Activated CD4-positive, alpha-beta T cell treated with anti-CD3 and anti-CD28 coated beads, Interleukin-2, Interleukin-6, amounts not matched to agents 100 ng/mL and 50 ng/mL, durations not matched to agents 16 hours and 8 hours (primary cell): ENCODE measurements at places on chromosomes 1 and 21.

DNA sequence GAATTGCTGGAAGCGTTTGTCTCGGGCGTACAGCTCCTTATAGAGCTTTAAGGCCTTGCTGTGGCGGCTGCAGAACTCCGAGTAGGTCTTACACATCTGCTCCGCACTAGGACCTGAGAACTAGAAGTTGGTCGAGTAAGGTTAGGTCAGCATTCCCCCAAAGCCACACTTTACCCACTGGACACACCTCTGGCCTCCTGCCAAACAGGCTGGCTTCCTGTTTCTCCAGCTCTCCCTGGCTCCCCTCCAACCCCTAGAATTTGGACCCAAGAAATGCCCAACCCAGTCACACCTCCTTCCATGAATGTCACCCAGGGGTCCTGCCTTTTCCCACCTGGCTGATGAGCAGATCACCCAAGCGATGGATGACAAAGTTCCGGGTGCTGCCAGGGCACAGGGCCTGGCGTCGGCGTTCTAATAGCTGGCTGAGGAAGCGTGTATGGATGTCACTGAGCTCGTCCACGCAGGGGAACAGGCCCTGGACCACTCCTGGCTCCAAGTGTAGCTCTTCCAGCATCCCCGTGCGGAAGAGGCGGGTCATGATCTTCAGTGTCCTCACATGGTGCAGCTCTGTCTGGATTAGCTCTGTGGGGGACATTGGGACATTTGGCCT lies 15.6 kb downstream of the ARHGEF2 start:
- DNase-seq, result no peak

- peak; percentile 20 for DNase-seq
Measured at GRCh38 chr1:7808253-7808844, 24.3 kb downstream of the PER3 start.

- peak; percentile 66 for DNase-seq
Measured at GRCh38 chr1:234602334-234603220, 7.4 kb downstream of the IRF2BP2 start.

- DNase-seq, result no peak
Measured at GRCh38 chr1:85606414-85606800, 25.8 kb downstream of the CCN1 start.

- DNase-seq, result no peak
Measured at GRCh38 chr1:41518471-41518870, 34.0 kb upstream of the EDN2 start.

GRCh38 chr1:185860859-185861258 lies 126.7 kb downstream of the HMCN1 start:
- DNase-seq, result no peak

DNA sequence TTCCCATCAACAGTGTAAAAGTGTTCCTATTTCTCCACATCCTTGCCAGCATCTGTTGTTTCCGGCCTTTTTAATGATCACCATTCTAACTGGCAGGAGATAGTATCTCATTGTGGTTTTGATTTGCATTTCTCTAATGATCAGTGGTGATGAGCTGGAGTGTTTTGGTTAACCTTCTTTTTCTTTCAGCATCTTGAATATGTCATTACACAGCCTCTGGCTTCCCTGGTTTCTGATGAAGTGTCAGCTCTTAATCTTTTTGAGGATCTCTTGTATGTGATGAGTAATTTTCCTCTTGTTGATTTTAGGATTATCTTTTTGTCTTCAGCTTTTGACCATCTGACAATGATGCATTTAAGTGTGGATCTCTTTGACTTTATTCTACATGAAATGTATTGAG lies 133.2 kb upstream of the GRIK3 start:
- DNase-seq, result no peak

DNA sequence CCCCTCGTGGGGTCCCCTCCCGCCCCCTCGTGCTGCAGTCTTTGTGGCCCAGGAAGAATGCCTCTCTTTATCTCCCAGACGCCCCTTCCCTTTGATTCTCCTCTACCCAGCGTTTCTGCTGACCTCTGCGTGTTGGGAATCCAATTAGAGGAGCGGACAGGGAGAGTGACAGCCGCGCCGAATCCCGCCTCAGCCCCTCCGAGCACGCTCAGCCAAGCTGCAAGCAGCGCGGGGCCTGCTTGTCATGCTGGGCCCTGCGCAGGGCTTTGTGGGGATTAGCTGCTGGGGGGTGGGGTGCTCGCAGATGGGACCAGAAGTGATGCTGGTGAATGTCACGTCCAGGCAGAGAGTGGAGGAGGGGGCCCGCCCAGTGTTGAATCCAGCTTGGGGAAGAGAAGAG lies 91.1 kb downstream of the EPHB2 start:
- DNase-seq, result no peak

DNA sequence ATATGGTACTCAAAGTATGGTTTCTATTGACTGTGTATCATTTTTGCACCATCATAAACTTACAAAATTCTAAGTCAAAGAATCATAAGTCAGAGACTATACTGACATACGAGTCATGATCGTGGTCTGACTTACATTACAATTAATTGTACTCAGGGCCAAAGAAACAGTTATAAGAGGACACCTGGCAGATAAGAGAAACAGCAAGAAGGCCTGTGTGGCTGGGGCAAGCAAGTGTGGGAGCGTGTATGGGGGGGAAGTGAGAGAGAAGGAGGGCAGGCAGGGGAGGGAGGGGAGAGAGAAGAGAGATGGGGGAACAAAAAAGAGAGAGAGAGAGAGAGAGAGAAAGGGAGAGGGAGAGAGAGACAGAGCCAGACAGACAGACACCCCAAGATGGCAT lies 70.9 kb downstream of the RERE start:
- DNase-seq, result no peak
